Stimulated activated CD4-positive, alpha-beta T cell treated with anti-CD3 and anti-CD28 coated beads, TNF-alpha, amount 100 ng/mL, for 24 hours (primary cell): ENCODE measurements at places on chromosomes 3 and 15.

DNA sequence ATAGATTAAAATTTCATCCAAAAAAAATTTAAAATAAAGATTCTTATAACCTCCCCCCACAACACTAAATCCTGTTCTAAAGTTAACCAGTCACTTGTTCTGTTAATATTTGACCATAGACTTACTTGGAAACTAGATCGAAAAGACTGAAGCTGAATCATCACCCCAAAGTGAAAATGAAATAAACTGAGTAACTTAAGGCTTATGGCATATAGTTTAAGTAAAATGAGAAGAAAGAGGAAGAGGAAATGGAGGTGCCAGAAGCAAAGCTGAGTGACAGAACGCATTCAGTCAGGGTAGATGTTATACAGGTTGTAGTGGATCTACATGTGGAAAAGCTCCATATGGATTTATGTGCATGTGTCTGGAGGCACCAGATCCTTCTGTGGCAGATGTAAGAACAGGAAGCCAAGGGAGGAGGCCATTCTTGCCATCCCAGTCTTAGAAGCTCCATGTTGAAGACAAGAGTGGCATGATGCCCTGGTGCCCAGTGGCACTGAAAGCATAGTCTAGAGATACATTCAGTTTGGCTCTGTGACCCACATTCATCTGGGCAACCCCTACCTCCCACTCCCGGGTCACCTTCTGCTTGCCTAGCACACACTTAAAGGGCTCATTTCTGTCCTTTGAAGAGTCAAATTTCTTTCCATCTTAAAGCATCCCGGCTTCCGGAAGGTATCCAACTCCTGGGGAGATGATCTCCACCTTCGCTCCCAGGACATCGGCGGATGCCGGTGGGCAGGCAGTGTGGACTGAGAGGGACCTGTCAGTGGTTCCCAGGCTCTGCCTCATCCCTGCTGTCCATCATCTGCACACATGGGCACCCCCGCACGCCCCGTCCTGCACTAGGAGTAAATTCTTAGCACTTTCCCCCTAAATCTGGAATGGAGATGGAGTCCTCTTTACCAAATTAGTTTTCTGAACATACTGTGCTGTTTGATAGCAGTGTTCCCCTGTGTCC, 90.8 kb downstream of the NEO1 start:
- no peak for DNase-seq

- no peak for DNase-seq
Measured at GRCh38 chr3:86418861-86419260, 572.1 kb downstream of the VGLL3 start.

DNA sequence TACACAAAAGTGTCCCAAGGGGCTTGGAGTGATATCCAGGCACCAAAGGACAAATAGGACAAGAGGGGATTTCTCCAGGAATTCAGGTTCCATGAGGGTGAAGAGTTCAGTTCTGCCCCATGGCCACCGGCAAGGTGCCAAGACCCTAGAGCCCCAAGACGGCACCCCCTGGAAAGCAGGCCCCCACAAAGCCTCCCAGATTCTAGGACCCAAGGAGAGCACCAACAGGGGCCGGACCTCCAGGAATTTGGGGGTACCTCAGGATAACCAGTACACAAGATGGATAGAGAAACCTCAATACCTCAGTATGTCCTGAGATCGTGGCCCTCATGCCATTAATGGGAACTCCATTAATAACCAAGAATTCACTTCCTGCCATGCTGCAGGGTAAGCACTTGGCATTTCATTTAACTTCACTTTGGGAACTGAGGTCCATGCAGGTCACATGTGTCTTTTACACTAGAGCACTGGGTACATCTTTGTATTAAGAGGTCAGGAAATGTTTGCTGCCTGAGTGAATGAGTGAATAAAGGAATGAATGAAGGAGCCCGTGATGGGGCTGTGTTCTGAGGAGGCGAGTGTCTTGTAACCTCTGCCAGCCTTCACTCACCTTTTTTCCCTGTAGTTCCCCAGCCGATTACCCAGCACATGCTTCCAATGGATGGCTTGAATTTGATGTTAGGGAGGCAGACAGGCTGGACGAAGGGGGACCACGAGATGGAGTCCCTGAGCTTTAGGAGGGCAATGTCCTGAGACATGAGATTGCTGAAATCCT, 15.5 kb upstream of the PRSS50 start:
- DNase-seq = no peak

DNA sequence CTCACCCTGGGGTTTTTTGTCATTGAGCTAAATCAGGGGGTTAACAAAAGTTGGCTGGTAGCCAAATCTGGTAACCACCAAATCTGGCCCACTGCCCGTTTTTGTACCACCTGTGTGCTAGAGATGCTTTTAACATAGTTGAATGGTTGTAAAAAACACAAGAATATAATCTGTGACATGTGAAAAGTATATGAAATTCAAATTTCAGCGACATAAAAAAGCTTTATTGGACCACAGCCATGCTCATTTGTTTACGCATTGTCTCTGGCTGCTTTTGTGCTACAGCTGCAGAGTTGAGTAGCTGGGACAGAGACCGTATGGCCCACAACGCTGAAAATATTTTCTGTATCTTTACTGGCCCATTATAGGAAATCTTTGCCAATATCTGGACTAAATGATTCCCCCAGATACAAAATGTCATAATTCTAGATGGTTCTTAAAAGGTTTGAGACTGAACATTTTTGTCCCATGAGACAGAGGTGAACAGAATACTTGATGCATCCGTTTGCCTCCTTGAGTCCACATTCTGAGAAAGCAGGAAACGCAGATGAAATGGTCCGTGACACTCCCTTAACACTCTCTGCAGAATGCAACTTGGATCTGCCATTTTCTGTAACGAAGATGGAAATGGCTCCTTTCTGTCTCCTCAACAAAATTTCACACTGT, 120.9 kb upstream of the PDZRN3 start:
- DNase-seq = no peak

DNA sequence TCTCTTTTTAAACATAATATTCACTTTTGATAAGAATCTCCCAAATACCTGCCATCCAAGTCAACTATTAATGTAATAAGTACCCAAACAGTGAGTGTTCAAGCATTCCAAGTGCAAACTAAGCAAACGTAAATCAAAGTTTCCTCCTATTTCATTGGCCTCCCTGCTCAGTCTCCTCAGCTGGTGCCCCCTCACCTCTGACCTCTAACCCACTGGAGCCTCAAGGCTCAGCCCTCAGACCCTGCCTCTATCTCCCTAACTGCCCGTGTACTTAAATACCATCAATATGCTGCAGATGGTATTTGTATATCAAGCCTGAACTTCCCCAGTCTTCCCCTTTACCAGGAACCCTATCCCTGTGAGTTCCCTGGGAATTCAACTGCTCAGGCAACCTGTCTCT, 31.8 kb downstream of the CHSY1 start:
- no peak for DNase-seq

GRCh38 chr3:100634493-100635272, 25.3 kb downstream of the ADGRG7 start:
- no peak for DNase-seq

- DNase-seq = no peak
Measured at GRCh38 chr15:32730677-32731654, 13.2 kb downstream of the GREM1 start.

DNA sequence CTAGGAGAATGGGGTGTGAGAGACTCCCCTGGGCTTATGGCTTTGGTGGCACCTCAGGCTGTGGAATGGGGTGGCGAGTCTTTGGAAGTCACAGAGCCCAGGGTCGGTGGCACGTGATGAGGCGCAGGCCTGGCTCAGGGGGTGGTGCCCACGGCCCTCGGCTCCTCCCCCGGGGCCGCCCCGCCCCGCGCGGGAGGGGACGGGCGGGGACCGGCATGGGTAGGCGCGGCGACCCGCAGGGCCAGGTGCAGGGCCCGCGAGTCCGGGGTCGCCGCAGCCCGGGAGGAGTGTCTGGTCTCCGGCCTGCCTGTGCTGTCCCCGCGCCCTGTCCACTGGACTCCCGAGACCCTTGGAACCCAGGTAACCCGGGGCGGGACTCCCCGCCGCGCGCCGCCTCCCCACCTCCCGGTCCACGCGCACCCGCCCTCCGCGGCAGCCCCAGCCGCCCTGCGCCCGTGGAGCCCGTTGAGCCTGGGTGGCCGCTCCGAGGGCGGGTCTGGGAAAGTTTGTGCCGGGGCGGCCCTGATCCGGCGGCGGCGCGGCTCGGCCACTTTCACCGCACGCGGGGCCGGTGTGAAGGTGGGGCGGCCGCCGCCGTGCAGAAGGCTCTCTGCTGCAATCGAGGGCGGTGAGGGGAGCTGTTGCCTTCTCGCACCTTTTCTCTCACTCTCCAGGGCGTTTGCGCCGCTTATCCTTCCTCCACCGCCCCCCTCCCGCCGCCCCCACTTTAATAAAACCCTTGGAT, at the start of gene PAQR5:
Gene PAQR5, plus strand, starts transcription at position 216 of the 745 bp plus-strand sequence. CDS start 61,169 bp downstream, outside the sequence.
- no peak for DNase-seq

DNA sequence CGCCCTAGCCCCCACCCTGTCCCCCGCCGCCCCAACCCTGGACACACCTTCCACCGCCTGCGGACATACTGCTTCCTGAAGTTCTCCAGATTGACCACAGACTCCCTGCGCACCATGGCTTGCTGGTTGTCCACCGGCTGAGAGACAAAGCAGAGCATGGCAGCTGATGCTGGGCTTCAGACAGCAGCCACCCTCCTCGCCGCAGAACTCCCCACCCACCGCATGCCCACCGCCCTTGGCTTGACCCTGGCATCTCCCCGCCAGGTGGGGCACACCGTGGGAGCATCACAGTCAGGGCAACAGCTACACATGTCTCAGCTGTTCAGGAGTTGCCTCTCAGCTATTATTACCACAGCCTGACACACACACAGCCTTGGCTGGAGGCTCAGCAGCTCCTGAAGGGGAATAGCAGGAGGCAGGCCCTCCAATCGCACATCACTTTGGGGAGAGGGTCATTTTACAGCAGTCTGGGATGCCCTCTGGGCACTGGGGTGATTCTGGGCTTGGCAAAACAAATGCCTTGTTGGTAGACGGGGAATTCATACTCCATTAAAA, 78.4 kb upstream of the HERC1 start:
- no peak for DNase-seq

GRCh38 chr3:61559136-61559731, 2.1 kb upstream of the PTPRG start:
- DNase-seq = no peak

- peak; percentile 19 for DNase-seq
Measured at GRCh38 chr3:187066228-187066995, 72.9 kb downstream of the RPL39L start.

GRCh38 chr3:32200992-32201758, 37.3 kb upstream of the CMTM8 start:
- no peak for DNase-seq

GRCh38 chr3:76024640-76025039, 239.3 kb upstream of the ZNF717 start:
- DNase-seq = no peak

DNA sequence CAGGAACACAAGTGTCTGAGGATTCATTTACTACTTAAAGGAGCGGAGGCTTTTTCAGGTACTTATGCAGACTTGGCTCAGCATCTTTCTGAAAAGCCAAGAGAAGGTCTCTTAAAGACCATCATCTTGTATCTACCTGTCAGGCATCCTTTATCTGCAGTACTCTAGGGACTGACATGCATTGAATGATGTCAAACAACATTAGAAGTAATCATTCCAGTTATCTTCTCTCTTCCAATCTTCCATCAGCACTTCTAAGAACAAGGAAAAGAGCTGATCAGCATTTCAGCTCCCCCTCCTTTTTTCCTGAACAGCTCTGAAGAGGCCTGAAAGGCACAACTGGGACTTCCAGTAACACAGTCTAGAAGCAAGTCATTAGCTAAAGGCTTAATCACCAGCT, 214.8 kb downstream of the KCNH8 start:
- DNase-seq = no peak

DNA sequence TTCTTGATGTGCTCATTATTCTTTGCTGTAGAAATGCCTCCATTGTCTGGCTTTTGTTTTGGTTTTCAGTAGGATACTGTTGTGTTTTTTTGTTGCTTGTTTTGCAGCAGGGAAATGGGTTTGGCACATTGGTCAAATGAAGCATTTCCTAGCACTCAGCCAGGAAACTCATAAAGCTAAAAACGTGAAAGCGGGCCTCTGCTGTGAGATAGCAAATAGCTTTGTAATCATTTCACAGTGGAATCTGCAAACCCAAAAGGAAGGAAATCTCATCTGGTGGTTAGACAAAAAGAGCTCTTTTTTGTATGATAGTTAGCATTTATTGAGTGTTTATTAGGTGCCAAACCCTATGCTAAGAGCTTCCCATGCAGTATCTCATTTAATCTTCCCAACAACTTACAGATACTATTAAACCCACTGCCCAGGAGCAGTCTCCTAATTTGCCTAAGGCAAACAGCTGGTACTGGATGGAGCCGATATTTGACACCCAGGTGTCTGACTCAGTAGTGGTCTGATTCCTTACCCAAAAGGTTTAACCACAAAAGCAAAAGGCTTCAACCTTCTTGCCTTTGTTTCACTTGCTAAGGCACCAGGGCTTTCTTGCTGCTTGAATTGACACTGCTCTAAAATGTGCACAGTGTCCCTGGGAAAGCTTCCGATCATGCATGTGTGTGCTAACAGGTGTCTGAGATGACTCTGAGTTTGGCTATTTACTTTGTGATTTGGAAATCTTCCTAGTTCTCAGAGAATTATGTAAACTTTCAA, 527.9 kb upstream of the MDFIC2 start:
- no peak for DNase-seq

DNA sequence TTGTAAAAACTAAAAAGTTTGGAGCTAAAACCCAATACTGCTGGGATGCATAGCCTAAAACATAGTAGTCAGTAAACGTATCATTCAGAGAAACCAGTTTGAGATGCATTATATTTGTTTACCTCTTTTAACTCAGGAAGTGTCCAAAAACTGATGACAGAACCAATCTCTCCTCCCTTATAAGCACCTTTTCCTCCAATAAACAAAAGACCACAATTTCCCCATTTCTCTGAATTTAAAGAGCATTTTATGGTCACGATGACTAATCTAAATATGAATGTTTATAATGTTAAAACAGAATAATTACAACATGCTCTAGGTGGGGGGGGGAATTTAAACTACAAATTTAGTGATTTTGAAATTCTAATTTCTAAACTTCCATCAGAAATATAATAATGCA, 58.5 kb downstream of the CEP63 start:
- DNase-seq = no peak
